ENCODE measurements at places on chromosomes 1 and 21. TPM values are rescaled to one million over a fixed set of nuclear protein-coding genes. Genes with fewer than 3 reads are reported as not detected.

DNA sequence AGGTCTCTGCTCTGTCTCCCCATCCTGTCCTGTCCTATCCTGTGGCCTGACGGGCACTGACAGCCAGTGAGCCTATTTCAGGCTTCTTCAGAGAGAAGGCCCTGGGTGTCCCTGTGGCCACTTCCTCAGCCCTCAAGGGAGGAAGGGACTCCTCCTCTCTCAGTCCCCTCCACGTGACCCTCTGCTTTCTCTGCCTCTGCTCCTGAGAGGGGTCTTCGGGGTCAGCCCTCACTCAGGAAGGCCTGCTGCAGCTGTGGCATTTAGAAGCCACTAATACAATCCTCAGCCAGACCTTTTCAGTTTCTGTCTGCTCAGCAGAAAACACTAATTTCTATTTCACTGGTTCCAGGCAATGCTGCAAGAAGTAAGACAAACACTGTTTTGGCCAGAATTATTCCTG lies 43.6 kb upstream of the ETV3 start:
- DNase-seq, result no peak

ATXN7L2 gene
- 10.2 TPM for polyA plus RNA-seq

AMY1C gene
- not detected for polyA plus RNA-seq

DNA sequence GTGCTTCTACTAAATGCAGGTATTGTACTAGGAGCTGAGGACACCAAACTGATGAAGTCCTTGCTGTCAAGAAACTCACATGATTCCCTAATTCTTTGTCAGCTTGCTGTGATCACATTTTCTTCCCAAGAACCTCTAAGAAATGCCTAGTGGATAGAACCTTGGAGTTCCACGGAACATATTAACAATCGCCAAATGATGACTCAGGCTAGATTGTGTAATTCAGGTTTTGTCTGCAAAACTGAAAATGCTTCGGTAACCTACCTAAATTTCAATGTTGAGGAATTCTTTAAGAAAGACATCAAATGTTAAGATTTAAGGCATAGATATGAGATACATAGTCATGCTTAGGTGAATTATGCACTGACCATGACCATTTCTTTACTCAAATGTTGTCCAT lies 1.7 kb upstream of the GADD45A start:
- no peak for DNase-seq

FCGR3A gene
- polyA plus RNA-seq, result 1.6 TPM

- no peak for DNase-seq
Measured at GRCh38 chr1:174105086-174105485, 54.2 kb upstream of the RABGAP1L start.

FAM229A gene
- 7.6 TPM for polyA plus RNA-seq

DNA sequence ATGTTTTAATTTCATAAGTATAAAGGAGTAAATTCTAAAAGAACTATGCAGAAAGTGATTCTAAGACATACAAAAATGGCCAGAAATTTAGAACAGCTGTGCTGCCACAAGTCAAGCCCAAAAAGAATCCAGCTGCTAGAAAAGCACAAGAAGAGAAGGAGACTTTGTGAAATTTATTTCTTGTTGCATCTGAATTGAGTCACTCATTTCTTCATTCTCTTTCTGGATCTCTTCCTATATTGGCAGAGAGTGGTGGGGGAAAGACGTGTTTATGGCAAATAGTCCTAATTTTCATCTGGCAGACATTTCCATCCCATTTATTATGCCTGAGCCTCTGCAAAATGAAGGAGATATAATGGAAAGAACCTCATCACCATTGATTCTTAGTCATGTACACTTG lies 139.6 kb upstream of the CTTNBP2NL start:
- DNase-seq, result no peak

ST6GALNAC3 gene
- 72.5 TPM for polyA plus RNA-seq

DNA sequence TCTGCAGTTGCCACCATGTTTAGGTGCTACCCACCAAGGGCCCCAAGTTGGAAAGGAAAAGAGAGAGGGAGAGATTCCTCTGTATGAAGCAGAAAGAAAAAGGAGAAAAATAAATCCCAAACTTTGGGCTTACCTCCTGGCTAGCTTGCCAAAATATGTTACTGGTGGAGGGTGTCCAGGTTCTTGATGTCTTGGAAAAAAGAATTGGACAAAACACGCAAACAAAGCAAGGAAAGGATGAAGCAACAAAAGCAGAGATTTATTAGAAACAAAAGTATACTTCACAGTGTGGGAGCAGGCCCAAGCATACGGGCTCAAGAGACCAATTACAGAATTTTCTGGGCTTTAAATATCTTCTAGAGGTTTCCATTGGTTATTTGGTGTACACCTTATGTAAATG lies 204.5 kb upstream of the LRRC7 start:
- DNase-seq, result no peak

PNRC2 gene
- polyA plus RNA-seq, result 256 TPM

GRCh38 chr1:30889511-30889910 lies 19.0 kb downstream of the SDC3 start:
- no peak for DNase-seq

- DNase-seq, result no peak
Measured at GRCh38 chr1:24481101-24481500, 21.5 kb upstream of the RCAN3 start.

CFHR1 gene
- 0.57 TPM for polyA plus RNA-seq

GRCh38 chr21:45286671-45287437 lies 841 bp downstream of the POFUT2 start:
- no peak for DNase-seq

CDK18 gene
- polyA plus RNA-seq, result 38.7 TPM

WNT3A gene
- polyA plus RNA-seq, result 0.27 TPM

RHD gene
- 1.8 TPM for polyA plus RNA-seq

DNA sequence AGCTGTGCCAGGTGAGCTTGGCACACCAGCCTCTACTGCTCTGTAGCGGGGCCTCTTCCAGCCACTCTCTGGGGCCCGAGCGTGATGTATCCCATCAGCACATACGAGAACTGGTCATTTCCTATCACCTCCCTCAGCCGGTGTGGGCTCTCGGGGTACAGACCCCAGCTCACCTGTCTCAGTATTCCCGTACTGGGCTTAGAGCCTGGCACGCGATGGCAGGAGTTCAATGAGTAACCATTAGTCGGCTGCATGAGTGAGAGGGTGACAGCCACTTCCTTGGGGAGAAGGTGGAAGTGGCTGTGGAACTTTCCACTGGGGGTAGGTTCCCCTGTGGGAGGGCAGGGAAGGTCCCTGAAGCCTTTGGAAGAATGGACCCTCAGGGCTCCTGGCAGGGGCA lies 46.1 kb downstream of the ECE1 start:
- DNase-seq, result no peak

ZNF593OS gene
- 0.96 TPM for polyA plus RNA-seq

- DNase-seq, result no peak
Measured at GRCh38 chr1:213070406-213070805, 19.4 kb downstream of the RPS6KC1 start.

- DNase-seq, result no peak
Measured at GRCh38 chr1:206005778-206006180, 2.6 kb upstream of the RAB7B start.

DNA sequence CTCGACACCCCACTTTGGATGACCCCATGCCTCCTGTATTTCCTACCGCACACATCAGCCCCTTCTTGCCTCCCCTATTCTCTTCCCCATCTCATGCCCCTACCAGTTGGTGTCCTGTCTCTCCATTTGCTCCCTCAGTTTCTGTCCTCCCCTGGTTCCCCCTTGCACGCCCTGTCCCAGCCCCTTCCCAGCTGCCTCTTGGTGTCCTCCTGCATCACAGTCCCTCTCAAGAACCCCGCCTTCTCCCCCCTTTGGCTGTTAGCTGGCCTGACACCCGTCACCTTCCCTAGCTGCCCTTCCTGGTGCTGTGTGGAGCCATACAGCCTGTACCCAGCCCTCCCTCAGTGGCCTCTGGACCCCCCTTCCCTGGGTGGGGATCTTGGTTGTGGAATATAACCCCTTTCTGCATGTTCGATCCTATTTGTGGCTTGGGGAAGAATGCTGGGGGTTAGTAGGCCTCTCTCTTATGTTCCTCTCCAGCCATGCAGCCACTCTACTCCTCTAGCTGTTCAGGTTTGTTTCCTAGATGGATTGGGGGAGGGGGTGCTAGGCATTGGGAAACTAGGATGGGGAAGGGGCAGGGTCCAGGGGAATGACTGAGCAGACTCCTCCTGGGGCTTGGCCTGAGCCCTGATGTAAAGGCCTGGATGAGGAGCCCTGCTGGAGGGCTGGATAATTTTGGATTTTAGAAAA lies 41.4 kb upstream of the NFASC start:
- no peak for DNase-seq

DNA sequence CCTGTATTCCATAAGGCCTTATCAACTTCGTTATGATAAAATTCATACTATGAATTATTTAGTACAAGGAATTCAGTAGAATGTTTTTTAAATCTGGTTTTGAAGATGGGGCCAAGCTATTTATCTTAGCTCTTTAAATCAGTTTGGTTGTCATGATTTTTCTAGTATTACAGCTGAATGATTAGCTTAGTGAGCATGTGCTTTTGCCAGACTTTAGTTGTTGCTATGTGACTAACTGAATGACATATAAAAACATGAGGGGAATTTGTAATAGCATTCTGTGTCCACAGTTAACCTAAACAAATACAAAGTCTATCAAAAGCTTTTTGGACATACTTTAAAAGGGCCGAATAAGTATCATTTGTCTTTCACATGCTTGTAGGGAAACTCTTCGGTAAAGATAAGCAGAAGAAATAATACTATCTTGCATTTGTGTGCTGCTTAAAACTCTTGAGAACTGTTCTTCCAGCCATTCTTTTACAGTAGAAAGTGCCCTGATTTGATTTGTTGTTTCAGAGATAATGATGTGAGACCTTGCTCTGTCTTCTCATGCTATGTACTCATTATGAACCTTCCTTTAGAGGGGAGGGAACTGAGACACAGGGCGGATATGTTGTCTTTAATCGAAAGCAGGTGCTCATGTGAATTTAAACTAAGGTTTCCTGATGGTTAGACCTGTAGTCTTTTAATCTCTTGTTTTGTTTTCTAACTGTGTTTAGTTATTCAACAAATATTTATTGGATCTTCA lies 18.8 kb downstream of the NEK7 start:
- DNase-seq, result no peak

CDKN2C gene
- polyA plus RNA-seq, result 11.0 TPM

DNA sequence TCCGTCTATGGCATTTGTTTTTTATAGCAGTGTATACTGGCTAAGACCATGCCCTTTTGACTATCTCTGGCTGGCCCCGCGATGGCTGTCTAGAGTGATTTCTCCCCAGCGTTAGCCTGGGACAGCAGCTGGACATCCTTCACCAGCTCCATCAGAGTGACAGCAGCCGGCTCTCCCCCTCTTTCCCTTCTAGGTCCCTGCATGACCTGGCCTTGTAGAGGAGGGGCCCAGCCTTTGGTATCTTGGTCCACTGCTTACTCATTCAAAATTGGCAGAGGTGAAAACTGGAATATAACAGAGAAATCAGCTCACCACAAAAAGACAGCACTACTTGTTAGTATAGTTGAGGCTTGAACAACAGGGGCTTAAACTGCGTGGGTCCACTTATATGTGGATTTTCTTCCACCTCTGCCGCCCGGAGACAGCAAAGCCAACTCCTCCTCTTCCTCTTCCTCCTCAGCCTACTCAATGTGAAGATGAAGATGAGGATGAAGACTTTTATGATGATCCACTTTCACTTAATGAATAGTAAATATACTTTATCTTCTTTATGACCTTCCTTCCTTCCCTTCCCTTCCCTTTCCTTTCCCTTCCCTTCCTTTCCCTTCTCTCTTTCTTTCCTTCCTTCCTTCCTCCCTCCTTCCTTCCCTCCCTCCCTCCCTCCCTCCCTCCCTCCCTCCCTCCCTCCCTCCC lies 29.4 kb upstream of the B3GALNT2 start:
- no peak for DNase-seq

DNA sequence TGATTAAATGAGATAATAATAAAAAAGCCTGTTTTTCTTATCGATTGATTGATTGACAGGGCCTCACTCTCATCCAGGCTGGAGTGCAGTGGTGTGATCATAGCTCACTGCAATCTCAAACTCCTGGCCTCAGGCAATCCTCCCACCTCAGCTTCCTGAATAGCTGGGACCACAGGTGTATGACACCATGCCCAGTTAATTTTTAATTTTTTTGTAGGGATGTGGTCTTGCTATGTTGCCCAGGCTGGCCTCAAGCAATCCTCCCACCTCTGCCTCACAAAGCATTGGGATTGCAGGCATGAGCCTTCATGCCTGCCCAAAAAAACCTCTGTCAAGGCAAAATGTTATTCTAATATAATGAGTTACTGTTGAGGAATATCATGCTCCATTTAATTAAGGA lies 346.4 kb upstream of the DAB1 start:
- no peak for DNase-seq

TSPAN2 gene
- polyA plus RNA-seq, result 36.9 TPM

GRCh38 chr1:230125640-230126528 lies 58.8 kb downstream of the GALNT2 start:
- no peak for DNase-seq

HSF2BP gene
- polyA plus RNA-seq, result 1.7 TPM

DNA sequence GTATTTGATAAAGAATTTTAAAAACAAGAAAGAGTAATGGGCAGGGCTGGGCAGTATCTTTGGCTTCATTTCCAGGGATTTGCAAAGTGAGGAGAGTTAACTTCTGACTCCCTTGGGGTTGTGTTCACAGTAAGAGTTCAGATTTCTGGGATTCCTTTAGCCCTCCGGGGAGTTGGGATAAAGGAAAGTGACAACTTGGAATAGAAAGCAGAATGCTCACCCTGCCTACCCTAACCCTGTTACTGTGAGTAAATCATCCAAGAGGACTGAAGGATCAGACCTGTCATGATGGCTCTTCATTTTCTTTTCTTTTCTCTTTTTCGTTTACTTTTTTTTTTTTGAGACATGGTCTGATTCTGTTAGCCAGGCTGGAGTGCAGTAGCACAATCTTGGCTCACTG lies 76.1 kb downstream of the CACHD1 start:
- no peak for DNase-seq

DNA sequence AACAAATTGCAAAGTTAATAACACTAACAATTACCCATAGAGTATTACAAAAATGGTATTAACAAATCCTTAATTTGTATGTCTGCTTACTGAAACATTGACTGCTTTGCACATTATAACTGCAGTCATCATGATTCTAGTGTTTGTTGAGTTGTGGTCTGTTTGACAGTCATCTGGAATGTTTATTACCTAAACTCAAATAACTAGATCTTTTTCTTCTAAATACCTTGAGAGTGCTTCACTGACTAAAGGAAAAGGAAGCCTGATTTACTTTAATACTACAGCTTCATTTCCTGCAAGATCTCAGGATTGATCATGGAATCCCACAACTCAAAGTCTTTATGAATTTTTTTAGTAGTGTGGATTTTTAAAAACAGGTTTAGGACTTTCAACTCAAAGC lies 70.0 kb downstream of the HMCN1 start:
- no peak for DNase-seq

CFAP410 gene
- 28.9 TPM for polyA plus RNA-seq

DNA sequence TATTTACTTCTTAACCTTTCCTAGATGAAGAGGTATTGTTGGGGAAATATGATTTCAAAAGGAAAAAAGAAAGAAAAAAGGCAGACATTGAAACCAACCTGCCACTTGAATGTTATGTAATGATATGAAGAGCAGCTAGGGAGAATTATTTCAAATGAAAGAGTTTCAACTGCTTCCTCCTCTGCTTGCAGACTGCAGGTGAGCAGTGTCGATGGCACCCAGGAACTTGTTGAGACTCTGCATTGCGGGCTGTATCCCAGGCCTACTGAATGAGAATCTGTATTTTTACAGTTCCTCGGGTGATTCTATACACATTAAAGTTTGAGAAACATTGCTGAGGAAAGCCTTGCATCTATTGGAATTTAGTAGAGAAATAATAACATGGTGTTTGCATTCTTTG lies 3.7 kb upstream of the RUNX1 start:
- DNase-seq, result no peak

CD160 gene
- polyA plus RNA-seq, result 2.3 TPM

PCBP3 gene
- 1.5 TPM for polyA plus RNA-seq

CATSPERE gene
- 2.1 TPM for polyA plus RNA-seq

SYT14 gene
- polyA plus RNA-seq, result 0.57 TPM

- no peak for DNase-seq
Measured at GRCh38 chr1:183598386-183598785, 8.1 kb upstream of the NCF2 start.
